ENCODE measurements at places on chromosomes 4 and X.
A peak's percentile ranks its signal among the peaks of the same experiment; 100 is the strongest.

DNA sequence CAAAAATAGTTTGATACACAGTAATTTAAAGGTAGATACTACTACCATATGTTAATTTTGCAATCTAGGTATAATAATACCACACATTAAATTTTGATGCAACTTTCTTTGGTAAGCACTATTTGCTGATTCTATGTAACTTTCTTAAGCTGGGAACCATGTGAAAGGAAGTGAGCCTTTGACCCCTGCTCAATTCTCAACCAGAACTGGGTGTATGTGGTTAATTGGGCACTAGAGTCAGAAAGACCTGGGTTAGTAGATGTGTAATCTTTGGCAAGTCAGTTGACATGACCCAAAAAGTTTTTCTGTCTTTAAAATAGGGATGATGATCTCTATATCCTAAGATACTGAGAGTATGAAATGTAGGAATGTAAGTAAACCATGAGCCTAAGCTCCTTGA is 22.4 kb downstream of the TLR2 start:
- no peak for DNase-seq

- no peak for DNase-seq
Observed at GRCh38 chr4:80308466-80308822, 27.1 kb upstream of the CFAP299 start.

DNA sequence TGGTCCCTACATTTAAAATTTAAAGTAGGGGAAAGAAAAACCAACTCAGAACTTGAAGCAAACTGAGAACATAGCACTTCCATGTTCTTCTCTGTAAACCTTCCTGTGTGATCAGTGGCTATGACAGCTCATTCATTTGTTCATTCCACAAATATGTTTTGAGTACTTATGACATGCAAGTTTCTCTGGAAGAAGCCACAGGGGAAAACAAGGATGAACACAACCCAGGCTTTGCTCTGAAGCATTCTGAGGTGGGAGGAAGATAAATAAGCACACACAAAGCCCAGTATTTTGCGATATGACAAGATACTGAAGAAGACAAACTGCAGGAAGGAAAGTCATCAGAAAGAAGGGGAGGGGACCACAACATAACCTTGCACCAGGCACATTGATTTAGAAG is 96.4 kb downstream of the CHIC2 start:
- DNase-seq: no peak

DNA sequence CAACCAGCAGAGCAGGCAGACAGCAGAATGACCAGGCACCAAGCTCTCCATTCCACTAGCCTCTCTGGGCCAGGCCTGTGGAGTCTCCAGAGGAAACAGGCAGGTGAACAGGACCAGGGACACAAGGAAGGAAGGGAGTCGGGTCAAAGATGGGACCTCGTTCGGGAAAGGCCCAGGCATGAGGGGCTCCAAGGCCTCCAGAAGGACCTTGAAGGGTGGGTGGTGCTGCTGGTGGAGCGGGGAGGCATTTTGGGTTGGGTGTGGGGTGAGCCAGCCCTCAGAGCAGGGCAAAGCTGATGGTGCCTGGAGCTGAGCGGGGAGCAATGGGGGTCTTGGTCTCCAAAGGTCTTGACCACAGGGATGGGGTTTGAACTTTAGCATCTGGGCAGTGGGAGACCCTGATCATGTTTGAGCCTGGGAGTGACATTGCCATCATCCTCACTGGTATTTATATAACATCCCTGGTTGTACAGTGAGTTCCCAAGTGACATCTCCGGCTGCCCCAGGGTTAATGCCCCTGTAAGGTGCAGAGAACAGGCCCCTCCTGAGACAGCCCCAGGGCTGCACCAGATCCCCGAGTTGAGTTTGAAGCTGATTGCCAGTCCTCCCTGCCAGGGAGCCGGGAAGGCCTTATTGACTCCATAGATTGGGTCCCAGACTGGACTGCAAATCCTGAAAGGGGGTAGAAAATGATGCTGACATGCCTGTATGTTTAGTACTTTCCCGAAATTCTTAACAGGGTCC is 52.7 kb downstream of the PSAPL1 start:
- no peak for DNase-seq

DNA sequence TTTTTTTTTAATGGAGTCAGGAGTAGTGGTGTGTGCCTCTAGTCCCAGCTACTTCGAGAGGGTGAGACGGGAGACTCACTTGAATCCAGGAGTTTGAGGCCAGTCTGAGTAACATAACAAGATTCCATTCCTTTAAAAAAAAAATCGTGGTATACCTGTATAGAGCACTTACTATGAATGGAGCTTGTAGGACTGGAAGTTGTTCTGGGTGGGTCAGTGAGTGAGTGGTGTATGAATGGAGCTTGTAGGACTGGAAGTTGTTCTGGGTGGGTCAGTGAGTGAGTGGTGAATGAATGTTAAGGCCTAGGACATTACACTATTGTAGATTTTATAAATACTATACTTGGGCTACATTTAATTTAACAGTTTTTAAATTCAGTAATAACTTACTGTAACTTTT is 2.9 kb upstream of the SLC10A7 start:
- DNase-seq: no peak

- no peak for DNase-seq
Observed at GRCh38 chr4:67558493-67558892, at the start of gene STAP1. TSS of gene STAP1 (plus strand) at chr4:67558727. CDS start at chr4:67558810, 83 bp downstream.

- DNase-seq: no peak
Observed at GRCh38 chr4:135120195-135120594, 918.6 kb upstream of the PABPC4L start.

- DNase-seq: no peak
Observed at GRCh38 chr4:11546391-11547175, 117.9 kb upstream of the HS3ST1 start.

- no peak for DNase-seq
Observed at GRCh38 chr4:124065936-124066335, 646.6 kb downstream of the ANKRD50 start.

DNA sequence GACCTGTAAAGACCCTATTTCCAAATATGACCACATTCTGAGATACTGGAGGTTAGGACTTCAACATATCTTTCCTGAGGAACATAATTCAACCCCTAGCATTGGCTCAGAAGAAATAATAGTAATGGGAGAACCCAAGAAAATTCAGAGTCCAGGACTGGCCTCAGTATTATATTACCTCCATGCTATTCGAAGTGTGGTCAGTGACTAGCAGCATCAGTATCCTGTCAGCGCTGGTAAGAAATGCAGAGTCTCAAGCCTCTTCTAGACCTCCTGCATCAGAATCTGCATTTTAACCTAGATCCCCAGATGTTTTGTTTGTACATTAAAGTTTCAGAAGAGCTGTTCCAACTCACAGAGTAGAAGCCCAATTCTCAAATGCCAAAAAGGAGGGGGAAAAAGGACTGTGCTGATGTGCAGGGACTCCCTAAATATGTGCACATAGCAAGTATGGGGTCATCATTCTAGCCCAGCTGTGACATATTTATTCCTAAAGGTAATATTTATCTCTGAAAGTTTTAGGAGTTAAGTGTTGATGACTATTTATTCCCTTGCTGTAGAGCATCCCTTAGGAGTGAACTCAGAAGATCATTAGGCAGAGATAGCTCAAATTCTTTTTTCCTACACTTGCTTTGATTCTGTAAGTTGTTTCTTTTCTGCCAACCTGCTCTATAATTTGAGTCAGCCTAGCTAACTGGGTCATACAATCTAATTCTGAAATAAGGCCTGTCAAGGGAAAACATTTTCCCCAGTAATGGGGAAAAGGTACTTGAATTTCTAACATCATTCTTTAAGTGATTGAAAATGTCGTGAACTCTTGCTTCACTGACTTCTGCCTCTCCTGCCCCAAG is 361.9 kb downstream of the ARHGAP24 start:
- no peak for DNase-seq

DNA sequence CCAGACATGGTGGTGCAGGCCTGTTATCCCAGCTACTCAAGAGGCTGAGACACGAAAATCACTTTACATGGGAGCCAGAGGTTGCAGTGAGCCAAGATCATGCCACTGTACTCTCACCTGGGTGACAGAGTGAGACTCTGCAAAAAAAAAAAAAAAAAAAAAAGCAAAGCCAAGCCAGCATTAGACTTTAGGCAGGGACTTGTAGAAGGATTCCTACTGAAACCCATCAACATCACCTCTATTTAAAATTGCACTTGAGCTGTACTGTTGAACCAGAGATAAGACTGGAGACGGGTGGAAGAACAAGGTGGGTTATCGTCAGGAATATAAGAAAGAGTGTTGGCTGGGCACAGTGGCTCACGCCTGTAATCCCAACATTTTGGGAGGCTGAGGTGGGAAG is 15.7 kb upstream of the AFAP1 start:
- no peak for DNase-seq

DNA sequence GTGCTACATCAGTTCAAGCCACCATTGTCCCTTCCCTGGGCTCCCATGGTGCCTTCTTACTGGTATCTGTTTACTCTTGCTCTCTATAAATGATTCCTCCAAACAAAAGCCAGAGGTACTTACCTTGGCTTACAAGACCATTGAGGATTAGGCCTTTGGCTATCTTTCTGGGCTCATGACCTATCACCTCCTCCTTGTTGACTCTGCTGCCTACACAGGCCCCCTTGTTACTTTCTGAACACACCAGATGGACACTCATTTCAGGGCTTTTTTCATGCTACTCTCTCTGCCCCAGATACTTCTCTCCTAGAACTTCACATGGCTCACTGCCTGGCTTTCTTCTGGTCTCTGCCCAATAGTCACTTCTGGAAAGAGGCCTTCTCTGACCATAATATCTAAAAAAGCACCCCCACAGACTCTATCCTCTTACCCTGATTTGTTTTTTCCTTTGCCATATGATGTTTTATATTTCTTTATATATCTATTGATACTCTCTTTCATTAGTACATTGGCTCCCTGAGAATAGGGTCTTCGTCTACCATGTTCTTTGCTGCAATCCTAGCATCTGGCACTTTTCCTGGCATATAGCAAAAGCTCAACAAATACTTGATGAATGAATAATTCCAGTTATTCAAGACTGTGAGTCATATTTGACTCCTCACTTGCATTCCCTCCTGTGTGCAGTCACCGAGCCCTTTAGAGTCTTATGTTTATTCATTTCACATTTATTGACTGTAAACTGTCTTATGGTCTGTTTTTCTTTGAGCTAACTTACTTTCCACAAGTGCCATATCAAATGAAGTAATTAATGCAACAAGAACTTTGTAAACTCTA is 27.1 kb upstream of the TAPT1 start:
- DNase-seq: no peak

DNA sequence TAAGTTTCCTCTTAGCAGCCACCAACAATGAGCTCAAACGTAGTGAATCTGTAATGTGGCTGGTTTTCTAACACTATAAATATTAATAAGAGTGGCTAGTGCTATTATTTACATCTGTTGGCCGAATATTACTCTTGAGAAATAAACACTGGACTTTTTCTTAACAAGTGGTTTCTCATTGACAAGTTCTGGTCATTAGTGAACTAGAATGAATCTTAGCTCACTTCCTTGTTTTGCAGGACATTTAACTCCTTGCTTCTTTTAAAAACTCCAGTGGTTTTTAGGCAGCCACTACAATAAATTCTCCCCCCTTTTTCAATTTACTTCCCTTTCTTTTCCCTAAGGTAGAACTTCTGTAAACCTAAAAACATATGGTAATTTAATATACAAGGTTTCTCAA is 177.2 kb downstream of the ARAP2 start:
- DNase-seq: no peak

DNA sequence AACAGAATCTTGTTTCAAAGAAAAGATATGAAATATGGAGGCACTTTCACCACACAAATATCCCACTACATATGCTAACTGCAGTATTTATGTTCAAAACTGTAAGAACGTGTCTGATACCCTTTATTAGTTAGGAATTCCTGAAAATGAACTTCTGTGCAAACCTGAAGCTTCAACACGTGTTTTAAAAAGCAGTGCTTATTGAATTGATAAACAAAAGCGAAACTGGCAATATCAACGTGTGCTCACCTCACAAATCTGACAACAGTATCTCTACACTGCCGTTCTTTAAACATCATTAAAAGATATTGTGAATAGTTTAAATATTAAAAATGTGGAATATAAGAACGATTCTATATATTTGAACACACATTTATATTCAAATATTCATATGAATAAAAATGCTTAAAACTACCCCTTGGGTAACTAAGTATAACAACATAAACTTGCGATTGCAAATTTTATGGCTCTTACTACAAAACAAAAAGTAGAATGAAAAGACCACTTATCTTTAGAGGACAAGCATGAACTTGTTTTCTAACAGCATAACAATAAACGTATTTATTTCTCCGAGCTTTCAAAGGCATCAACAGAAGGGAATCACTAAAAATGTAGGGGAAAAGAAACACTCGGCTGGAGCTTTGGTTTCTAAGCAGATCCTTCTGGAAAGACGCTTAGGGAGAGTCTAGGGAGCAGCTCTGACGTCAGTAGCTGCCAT is at the start of gene LRP2BP:
TSS of gene LRP2BP (minus strand) at position 687 of the 718 bp plus-strand sequence. CDS start 17,738 bp downstream, outside the sequence.
- peak; percentile 83 for DNase-seq

DNA sequence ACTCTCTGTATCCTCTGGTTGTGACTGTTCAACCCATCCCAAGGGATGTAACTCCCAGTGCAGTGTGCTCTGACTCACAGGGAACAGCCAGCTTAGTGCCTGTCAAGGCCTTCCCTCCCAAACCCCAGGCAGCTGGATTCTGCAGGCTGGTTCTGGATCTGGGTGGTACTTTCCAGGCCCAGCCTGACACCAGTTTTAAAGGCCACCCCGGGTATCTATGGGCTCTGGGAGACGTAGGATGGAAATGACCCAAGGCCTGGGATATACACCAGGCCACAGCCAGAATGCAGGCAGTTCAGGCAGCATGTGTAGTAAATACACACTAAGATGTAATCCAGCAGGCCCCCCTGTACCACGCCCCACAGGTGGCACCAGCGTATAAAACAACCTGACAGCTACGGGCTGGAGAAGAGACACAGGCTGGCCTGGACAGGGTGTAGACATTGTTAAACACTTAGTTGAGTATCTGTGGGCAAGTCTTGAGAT is 64.2 kb downstream of the SPINK2 start:
- DNase-seq: no peak

DNA sequence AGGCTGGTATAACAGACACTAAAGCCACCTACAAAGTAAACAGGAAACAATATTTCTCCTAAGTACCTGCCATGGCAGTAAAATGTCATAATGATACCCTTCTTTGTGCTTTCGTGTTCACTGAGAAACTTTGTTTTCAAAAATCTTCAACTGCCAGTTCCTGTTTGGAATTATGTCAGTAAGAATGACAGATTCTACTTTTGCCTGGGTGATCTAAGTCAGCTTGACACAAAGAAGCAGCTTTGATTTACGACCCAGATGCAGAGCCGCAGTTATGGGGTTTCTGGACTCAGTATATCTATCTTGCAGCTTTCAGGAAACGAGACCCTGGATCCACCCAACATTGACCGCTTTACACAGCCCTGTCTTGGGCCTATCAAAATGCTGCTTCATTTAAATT is 71.2 kb downstream of the SNX25 start:
- DNase-seq: no peak

- no peak for DNase-seq
Observed at GRCh38 chr4:9999956-10000561, 21.2 kb downstream of the SLC2A9 start.

Data from right renal pelvis (tissue), 4 donors.